ENCODE measurements at places on chromosomes 11 and 22.
A peak's percentile ranks its signal among the peaks of the same experiment; 100 is the strongest.

- DNase-seq, result no peak
Observed at GRCh38 chr11:12864316-12865156, 144.6 kb upstream of the RASSF10 start.

DNA sequence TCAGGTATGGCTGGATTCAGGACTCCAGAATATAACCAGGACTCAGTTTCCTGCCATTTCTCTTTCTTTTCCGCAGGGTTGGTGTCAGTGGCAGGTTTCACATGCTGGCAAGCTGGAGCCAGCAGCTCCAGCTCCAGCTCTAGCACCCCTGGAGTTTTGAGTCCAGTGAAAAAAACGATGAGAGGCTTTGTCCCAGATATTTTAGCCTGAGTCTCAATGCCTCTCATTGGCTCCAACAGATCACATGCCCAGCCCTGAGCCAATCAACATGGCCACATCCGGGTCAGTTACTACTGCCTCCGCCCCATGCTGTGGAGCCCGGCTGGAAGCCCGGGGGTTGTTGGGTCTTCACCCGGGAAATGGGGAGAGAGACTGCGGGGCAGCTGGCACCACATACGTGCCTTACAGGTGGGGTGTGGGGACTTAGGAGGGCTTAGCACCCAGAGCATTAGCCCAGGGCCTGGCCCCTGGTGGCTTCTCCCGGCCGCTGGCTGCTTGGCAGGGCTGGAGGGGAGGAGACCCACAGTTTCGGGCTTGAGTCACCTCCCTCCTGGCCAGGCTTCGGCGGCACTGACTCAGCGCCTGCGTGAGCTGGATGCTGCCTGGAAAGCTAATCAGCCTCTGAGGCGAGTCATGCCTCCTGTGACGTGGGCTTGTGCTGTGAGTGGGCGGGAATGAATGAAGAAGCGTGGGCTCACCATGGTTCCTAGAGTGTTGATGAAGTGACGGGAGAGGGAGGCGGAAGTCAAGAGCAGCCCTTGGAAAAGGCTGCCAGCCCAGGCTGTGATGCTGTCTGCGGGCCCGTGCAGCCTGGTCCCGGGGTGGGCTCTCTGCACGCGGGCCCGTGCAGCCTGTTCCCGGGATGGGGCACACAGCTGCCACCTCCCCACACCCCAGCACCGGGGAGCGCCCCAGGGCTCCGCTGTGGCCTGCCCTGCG is 15.3 kb upstream of the MRTFA start:
- DNase-seq, result peak; percentile 77

- peak; percentile 78 for DNase-seq
Observed at GRCh38 chr11:9663699-9664275, at the start of gene SWAP70. TSS of gene SWAP70 (plus strand) at chr11:9664077. CDS start at chr11:9664180, 103 bp downstream.

DNA sequence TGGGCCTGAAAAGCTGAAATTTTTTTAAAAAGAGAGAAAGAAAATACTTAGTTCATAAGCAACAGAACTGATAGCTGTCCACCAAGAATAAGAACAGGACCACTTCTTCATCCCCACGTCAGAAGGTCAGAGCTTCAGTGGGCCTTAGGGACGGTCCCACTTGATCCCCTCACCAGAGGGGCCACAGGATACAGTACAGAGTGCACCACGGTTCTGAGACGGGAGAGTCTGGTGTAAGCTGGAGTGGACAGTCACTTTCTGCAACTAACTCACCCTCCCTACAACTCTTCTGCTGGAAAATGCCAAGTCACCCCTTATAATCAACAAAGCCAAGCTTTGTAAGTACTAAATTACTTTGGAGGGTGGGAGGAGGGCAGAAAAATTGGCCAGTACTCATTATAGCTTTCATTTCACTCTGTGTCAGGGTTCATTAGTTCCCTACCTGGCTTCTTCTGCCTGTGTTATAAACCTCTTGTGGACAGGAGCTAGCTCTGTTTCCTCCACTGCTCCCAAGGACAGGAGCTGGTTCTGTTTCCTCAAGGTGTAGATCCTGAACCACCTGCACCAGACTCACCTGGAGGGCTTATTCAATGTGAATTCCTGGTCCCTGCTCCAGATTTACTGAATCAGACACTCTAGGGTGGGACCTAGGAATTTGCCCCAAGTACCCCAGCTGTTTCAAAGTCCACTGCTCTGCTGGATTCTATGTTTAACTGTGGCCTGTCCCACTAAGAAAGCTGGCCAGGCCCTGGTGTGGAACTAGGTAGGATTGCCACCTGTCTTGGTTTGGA is 39.6 kb downstream of the SCGB1A1 start:
- no peak for DNase-seq

- DNase-seq, result peak; percentile 32
Observed at GRCh38 chr22:22196018-22196533, 48.5 kb upstream of the VPREB1 start.

DNA sequence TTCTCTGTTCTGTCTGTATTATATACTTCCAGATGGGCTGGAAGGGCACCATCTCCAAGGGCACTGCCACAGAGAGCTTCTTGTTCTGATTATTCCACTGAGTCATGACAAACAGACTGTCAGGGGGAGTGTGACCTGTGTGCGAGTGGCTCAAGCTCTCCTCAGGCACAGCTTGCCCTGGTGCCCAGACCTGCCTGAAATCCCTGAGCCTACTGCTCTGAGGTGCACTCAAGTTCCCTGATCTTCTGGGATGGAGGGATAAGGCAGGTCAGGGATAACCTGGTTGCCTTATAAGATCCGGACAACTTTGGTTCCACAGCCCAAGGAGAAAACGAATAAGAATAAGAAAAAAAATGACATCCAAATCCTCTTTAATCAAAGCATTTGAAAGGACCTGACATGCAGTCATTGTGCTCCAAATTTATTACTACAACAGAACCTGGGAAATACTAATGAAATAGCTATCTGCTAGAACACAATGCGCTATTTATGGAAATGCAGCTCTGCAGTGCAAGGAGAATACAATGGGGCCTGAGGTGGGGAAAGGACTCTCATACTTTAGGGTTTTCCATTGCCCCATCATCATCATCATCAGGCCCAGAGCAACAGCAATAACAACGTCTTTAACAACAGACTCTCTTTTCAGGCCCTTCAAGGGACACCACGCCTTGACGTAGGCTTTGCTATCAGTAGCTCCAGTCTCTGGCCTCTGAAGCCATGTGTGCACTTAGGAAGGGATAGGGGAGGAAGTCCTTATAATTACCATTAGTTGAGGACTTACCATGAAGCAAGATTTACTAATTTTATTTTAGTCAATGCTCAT is 217.1 kb upstream of the KIRREL3 start:
- DNase-seq, result no peak

GRCh38 chr11:67031791-67032561 is 9.0 kb downstream of the SYT12 start:
- no peak for DNase-seq

GRCh38 chr11:14331476-14332136 is 27.4 kb downstream of the RRAS2 start:
- DNase-seq, result no peak

- DNase-seq, result no peak
Observed at GRCh38 chr11:109033627-109034338, 368.9 kb downstream of the DDX10 start.

DNA sequence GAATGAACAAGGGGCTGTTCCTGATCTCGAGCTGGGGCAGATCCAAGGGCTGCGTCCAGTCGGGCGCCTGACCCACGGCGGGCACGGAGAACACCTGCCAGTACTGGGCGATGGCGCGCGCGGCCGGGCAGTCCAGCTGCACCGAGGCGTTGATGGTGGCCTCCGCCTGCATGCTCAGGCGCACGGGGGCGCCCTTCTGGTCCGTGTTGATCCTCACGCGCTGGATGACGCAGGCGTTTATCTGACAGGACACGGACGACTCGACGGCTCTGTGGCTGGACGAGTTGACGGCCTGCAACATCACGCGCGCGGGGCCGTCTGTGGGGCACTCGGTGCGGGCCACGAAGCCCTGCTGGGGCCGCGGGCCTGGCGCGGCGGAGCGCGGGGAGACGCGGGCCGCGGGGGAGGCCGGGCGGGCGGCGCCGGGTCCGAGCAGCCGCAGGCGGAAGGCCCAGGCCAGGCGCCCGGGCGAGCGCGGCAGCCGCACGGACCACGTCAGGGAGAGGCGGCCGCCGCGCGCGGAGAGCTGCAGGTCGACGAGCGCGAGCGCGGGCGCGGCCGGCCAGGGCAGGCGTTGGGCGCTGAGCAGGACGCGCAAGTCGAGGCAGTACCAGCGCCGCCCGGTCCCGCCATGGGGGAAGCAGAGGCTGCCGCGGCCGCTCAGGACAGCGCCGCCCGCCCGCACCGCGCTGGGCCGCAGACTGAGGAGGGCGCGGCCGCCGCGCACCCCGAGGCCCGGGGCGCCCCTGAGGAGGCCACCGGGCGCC is 511 bp downstream of the PKDREJ start:
- peak; percentile 43 for DNase-seq

GRCh38 chr11:71456294-71456693 is 3.3 kb downstream of the NADSYN1 start:
- no peak for DNase-seq

Data from CD4-positive, alpha-beta T cell treated with Interleukin-1 beta for 1 hour (primary cell).